ENCODE measurements at places on chromosomes 11 and 22.

DNA sequence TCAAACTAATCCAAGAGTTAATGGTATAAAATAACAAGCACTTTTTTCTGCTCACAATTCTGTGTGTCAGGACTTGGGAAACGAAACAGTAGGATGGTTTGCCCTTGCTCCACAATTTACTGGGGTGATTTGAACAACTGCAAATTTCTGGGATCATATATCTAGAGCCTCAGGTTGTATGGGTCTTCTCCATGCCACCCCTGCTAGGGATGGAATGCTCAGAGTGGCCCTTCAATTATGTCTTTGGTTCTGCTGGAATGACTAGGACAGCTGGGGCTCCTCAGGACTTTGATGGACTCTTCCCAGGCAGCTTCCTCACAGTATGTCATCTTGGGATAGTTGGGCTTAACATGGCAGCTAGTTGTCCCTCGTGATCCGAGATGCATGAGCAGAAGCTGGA is 223.0 kb upstream of the ANO5 start:
- no peak for DNase-seq

DNA sequence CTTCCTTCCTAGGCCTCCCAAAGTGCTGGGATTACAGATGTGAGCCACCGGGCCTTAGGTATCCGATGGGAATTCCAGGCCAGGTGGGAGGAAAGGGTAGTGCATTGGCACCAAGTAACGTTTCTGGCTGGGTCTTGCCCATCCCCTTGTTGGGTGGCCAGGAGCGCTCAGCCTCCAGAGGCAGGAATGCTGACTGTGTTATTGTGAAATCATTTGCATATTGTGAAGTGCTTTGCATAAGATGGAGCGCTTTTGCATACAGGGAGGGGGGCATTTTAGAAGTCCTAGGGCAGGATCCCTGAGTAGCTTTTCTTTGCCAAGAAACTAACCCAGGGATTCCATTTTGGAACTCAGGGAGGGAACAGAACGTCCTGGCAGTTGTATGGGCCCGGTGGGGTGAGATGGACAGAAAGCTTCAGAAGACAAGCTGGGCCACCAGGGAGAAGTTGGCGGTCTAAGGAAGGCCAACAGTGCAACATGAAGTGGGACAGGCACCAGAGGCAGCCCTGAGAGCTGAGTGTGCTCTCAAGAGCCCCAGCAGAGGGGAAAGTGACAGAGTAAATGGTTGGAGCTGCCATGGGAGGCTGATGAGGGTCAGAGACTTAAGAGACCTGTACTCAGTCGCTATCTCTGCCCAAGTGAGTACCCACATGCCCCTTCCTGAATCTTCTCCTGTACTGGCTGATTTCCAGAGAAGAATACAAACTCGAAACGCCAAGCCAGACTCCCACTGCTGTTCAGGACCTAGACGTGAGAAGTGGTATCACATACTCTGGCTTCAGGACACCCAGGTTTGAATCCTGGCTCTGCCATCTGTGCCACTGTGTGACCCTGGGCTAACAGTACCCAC is 1.3 kb upstream of the SLC39A13 start:
- no peak for DNase-seq

DNA sequence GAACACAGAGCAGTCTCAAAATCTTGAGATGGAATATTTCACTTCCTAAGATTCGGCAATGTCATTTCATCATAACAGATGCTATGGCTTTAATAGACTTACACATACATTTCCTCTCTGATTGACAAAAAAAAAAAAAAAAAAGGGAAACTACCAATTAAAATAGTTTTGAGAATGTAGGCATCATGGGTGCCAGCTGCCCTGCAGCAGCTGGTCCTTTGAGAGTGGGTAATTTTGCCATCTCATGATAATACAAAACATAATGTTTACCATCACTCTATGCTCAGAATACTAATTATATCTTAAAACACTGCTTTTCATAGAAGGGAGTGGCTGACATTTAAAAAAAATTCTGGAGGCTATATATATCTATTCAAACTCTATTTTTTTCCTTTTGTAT is 775.6 kb upstream of the CCDC90B start:
- no peak for DNase-seq

GRCh38 chr11:133905677-133906156 is 51.1 kb downstream of the IGSF9B start:
- no peak for DNase-seq

DNA sequence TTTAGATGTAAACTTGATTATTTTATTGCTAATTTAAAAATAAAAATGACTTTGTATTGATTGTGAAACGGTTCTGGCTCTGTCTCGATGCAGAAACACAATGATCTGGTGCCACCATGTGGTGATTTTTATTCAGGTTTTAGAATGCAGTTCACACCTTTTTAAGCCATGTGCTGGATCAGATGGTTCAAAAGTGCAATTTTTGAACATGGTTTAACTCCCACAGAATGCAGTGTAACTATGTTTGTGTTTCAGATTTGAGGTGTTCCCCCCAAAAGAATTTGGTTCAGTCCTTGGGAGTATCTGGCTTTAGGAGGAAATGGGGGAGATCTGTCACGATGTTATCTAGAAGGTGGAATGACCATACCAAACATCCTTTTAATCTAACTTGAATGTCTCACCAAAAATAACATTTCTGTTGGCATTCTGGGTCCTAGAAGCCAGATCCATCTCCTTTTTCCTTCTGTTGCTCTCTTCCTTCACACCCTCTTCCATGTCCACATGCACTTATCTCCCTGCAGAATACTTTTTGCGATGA is 7.9 kb downstream of the MRPL16 start:
- DNase-seq, result peak; percentile 46

GRCh38 chr22:33984656-33985285 is 64.5 kb upstream of the LARGE1 start:
- DNase-seq, result no peak

- DNase-seq, result no peak
These were observed 8.6 kb downstream of the TBCEL start for GRCh38 chr11:121032546-121032945.

DNA sequence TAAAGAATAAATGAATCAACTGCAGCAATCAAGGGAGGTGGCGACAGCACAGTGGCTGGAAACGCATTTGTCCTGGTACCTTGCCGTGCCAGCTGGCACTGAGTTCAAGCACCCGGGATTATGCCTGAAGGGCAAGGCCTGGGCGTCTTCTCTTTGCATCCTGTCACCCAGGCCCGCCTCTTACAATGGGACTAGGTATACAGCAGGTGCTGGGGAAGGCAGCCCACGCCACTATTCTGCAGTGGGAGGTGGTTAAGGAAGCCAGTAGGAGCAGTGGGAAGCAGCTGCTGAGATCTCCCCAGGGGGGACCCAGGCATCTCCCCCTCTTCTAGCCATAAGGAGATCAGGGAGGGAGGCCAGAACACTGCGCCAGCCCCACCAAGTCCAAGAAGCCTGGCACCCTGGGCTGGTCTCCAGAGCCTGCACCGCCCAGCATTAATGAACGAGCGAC is 15.3 kb upstream of the BAIAP2L2 start:
- DNase-seq, result no peak

DNA sequence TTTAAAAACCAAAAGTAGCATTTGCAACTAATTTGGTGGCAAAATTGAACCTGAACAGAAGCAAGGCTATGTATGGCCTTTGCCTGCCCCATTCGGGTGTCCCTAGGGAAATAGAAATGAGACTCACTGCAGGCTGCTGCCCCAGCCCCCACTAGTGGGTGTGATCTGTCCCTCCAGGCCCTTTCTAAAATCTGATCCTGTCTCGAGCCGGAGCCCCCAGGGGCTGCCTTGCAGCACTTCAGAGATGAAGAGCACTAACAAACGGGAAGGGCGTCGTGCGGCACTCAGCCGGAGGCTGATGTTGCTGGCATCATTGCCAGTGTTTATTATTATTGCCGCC is 43.2 kb downstream of the CD82 start:
- no peak for DNase-seq

DNA sequence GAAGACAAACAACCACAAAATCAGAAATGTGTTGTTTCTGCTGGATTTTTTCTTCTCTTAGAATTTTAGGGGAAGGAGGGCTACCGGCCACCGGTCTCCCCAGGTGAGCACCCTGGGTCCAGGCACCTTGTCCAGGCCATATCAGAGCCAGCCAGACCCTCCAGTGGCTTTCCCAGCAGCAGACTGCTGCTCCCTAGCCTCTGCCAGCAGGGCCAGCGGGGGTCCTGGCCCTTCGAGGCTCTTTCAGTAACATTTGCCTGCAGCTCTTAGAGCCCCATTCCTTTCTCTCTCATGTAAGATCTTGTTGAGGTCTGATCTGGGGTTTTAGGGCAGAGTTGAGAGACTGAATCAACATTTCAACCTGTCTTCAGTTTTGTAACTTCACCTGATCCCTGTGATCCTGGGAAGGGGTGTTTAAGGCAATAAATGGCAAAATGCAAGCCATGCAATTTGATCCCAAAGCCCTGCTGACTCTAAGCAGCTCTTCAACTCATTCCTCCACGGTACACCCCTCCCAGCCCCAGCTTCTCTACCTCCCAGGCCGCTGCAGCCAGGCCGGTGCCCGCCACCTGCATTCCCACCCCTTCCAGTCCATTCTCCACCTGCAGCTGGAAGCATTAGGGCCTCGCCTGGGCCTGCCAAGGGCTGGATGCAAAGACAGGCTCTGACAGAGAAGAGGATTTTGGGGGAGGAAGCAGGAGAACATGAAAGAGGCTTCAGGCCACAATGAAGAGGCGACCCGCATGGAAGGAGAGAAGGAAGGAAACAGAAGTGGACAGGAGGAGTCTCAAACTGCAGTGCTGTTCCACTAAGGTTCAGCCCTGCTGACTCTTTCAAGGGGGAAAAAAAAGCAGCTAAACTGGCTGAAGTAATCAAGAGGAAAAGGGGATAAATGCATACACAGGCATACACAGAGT is 113.0 kb upstream of the FGF3 start:
- DNase-seq, result no peak

DNA sequence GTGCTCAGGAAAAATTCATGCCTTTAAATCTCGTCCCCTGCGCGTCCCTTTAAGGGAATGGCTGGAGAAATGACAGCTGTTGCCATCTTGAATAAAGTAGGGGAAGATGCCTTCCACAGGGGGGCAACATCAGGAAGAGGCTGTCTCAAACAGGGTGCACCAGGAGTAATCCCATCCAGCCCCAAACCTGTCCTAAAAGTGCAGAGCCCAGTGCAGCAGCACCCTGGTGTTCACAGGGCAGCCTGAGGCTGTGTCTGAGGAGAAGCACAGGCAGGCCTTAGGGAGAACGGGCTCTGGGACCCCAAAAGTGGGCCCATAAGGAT is 10.8 kb upstream of the C11orf96 start:
- no peak for DNase-seq

GRCh38 chr22:50697667-50698506 is 25.3 kb downstream of the SHANK3 start:
- DNase-seq, result no peak

GRCh38 chr11:88482871-88483301 is 145.3 kb upstream of the CTSC start:
- DNase-seq, result peak; percentile 64

DNA sequence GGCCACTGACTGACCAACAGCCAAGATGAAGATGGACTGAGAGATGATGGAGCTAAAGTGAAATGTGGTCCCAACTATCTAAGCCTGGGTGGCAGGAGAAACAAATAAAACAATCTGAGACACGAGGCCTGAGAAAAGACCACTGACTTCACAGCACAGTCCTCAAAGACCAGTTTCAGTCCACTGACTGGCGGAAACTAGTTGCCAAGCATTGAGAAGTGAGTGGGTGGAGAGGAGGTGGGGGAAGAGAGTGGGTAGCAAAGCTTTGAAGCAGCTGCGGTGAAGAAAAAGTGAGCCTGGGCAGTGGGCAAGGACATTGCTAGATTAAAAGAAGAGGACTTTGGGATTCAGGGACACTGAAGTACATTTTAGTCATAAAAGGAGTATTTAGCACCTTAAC is 1.9 kb downstream of the MS4A1 start:
- DNase-seq, result no peak

GRCh38 chr11:31870609-31871309 is 59.6 kb upstream of the PAX6 start:
- peak; percentile 52 for DNase-seq

GRCh38 chr11:120890609-120891320 is 133.1 kb upstream of the TBCEL start:
- DNase-seq, result no peak

DNA sequence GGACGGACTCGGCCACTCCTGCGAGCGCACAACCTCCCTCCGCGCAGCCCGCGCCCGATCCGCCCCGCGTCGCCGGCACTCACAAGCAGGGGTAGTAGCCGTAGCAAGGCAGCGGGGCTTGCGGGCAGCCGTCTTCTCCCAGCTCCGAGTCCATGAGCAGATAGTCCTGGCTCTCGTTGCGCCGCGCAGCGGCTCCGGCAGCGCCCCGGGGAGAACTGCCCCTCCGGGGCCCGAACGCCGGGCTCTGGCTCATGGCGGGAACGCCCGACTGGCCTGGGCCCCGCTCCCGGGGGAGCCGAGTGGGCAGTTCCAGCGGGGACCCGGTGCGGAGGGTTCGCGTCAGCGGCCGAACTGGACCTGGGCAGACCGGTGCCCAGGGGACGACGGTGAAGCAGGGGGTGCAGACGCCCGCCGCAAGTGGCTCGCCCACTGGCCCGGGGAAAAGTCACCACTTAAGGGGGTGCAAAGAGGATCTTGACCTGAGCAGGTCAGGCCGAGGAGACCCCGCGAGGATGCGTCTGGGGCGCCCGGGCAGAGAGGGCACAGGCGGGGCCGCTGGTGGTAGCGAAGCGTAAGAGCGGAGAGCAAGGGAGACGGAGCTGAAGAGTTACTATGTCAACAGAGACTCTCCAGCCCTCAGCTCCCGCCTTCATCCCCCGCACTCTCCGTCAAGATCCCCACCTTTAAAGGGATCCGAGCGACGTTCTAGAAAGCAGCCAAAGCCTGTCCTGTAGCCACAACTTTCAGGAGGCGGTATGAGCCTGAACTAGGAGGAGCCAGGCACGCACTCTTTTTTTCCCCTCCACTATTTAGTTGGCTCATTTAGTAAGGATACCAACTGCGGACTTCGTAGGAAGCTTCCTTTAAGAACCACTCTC is at the start of gene TRPC6:
TSS of gene TRPC6 (minus strand) at position 757 of the 878 bp plus-strand sequence. CDS start at position 253, 504 bp downstream.
- DNase-seq, result peak; percentile 42

DNA sequence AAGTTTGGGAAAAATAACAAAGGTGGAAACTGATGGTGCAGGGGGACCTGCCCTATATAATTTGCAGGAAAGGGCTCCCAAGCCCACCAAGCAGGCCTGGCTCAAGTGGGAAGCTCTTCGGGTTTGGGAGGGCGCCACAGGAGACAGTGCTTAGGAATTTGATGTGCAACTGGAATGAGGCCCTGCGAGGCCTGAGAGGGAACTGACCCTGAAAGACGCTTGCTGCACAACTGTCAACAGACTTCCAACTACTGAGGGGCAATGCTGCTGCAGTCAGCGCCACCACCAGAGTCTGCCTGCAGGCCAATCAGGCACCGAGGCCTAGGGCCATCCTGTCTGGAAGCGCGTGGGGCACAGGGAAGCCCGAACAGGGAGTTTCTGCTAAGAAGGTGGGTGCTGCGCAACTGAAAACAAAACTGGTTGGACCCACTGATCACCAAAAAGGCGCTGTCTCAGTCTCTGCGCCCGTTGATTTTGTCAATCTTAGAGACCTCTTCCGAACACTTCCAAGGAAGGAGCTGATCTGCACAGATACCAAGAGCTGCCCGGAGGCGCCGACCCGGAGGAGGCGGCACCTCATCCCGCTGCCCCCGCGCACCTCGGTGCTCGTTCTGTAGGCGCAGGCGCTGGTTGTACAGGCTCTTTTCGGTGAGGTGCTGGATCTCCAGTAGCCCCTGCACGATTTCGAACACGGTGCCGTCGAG is 667 bp downstream of the DGCR6L start:
- no peak for DNase-seq

- DNase-seq, result no peak
These were observed 2.3 kb downstream of the TKFC start for GRCh38 chr11:61335355-61335710.

- peak; percentile 38 for DNase-seq
These were observed 325.7 kb upstream of the C11orf87 start for GRCh38 chr11:109096266-109096665.

- DNase-seq, result peak; percentile 71
These were observed 70.8 kb downstream of the KCNJ1 start for GRCh38 chr11:128796270-128796669.
